ENCODE measurements at places on chromosomes 4 and X. TPM values are rescaled to one million over a fixed set of nuclear protein-coding genes. Genes with fewer than 3 reads are reported as not detected.

DNA sequence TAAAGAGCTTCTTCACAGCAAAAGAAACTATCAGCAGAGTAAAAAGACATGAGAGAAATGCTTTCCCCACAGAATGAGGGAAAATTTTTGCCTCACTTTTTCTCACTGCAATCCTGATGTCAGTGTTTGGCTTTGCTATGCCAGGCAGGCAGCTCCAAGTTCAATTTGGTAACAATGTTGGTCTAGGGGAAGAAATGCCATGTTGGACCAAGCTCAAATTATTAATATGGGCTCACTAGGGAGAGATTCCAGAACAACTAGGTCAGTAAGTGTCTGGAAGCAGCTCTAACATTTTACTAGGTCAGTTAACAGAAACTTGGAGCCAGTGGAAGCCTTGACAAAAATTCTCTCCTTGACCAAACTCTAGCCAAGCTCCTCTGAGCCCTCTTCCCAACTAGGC lies 95.4 kb downstream of the NAF1 start:
- no peak for DNase-seq

- no peak for DNase-seq
Observed at GRCh38 chr4:64503416-64503815, 94.2 kb upstream of the TECRL start.

GRCh38 chr4:173191623-173192041 lies 23.0 kb downstream of the GALNT7 start:
- no peak for DNase-seq

DNA sequence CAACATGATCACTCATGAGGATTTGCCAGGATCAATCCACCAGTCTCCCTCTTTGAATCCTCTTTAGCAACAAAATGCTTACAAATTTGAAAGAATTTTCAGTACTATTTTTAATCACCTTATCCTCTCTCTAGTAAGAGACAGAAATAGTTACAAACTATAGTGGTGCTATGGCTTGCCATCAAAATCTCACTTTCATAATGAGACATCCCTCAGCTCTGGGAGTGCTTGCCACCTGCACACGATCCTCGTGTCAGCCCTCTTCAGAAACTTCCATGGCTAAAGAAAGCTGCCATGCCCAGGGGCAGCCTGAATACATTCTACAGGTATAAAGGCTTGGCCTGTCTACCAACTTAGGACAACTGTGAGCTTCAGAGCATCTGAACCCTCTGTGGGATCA lies 5.1 kb upstream of the DHX15 start:
- DNase-seq, result no peak

DNA sequence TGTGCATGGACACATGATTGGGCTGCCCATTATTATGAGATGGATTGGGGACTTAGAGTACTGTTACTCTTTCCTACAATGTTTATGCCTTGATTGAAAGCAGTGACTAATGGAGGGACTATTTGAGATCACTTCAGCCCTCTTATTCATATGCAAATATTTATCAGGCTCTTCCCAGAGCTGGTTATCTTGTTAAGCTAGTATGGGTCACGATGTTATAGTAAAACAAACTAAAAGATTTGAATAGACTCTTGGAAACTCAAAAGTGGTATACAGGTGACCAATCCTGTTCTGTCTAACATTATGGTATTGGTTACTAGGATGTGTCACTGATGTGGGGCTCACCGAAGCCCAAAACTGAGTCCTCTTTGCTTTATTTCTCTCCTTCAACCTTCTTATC lies 306.2 kb upstream of the CASK start:
- no peak for DNase-seq

USP17L24 gene
- total RNA-seq, result not detected

TMEM156 gene
- total RNA-seq, result 0.55 TPM
